ENCODE measurements at places on chromosomes 3 and 15.
A peak's percentile ranks its signal among the peaks of the same experiment; 100 is the strongest.

GRCh38 chr3:194443901-194444300, 42.9 kb downstream of the ATP13A3 start:
- no peak for DNase-seq

GRCh38 chr3:153881201-153881600, 240.0 kb upstream of the ARHGEF26 start:
- DNase-seq = no peak

DNA sequence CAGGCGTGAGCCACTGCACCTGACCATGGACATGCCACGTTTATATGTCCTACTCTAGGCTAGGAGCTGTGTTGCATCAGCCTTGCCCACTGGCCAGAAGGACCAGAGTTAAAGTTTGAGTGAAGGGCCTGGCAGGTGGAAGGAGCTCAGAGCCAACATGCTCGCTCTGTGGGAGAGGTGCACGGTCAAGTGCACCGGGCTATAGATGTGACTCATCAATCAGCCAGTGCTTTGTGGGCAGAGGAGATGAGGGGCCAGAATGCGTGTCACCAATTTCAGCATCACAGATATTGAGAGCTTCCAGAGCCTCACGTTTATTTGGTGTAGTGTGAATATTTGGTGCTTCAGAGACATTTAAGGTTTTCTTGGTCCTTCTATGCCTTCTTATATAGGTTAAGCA, 137.3 kb upstream of the KBTBD8 start:
- no peak for DNase-seq

GRCh38 chr15:77414789-77415442, 5.0 kb downstream of the PEAK1 start:
- DNase-seq = no peak

GRCh38 chr3:115825046-115825445, 201.7 kb downstream of the GAP43 start:
- no peak for DNase-seq

DNA sequence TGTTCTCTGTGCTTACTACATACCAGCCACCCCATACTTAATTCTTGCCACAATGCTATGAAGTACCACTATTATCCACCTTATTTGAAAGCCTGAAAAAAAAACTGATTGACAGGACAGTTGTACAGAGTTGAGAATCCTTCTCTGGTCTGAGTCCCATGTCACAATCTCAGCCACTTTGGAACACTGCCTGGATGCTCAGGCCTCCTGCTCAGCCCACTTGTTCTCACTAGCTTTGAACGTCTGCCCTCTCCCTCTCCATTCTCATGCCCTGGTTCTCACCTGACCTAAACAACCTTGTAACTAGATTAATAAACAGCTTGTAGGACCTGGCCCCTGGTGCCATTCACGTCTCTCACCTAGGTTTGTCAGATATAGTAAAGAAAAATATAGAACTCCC, 53.9 kb downstream of the TRIM69 start:
- no peak for DNase-seq

DNA sequence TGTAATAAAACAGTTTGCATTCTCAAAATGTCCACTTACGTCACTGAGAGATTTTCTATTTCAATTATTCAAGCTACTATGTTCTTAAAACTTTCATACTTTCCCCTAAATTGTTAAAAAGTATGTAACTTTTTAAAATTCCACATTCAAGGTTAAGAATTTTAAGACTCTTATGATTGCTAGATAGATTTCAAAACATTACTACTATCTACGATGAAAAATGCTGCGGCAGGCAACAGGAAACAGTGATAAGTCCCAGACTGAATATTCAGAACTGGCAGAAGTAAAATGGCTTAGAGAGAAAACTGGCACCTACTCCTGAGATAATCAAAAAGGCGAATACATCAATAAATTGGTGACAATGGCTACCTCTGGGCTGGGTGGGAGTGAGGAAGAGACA, 16.2 kb downstream of the ATP13A3 start:
- DNase-seq = no peak

- DNase-seq = no peak
Observed at GRCh38 chr3:119557192-119557876, 2.1 kb downstream of the CD80 start.

DNA sequence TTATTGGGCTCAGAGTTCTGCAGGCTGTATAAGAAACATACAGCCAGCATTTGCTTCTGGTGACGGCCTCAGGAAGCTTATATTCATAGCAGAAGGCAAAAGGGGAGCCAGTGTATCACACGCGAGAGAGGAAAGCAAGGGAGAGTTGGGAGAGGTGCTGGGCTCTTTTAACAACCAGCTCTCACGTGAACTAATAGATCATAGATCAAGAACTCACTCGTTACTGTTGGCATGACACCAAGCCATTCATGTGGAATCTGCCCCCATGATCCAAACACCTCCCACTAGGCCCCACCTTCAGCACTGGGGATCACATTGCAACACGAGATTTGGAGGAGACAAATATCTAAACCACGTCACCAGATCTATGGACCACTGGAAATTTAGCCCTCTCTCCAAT, 70.2 kb downstream of the TIPARP start:
- no peak for DNase-seq

DNA sequence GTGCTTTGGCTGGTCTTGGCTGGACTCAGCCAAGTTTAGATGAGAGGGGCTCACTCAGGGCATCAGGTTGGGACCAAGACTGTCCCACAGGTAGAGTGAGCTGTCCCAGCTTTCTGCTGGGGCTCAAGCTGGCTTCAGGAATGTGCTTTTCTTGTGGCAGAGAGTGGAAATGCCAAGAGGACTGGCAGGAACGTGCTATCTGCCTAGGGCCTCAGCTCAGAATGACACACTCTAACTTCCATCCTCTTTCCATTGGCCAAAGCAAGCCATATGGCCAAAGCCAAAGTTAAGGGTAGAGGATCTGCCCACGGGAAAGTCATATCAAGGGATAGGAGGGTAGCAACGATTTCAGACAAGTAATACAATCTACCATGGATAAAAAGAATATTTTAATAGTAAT, 178.8 kb downstream of the ABHD5 start:
- no peak for DNase-seq

DNA sequence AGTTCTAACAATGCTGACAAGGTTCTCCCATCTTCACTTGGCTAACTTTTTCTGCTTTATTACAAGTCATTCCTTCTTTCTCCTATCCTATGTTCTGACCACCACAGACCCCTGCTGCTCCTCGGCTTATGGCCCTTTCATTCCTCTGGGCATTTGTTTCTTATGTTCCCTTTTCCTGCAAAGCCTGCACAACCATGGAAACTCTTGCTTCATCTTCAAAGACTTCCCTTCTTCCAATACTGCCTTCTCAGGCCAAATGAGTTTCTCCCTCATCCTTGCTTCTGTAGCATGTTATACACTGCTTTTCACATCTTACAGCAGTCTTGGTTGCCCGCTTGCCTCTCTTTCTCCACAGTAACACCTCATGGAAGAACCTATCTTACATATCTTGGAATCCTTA, 17.9 kb upstream of the ATOSA start:
- DNase-seq = no peak

GRCh38 chr3:90016555-90016954, 909.1 kb downstream of the EPHA3 start:
- DNase-seq = no peak

GRCh38 chr3:126180477-126181397, at the start of gene ALDH1L1:
Gene ALDH1L1, minus strand, starts transcription at chr3:126180586. Its CDS starts 19,607 bp downstream, at chr3:126160979.
- peak; percentile 90 for DNase-seq

GRCh38 chr3:161674402-161674801, 177.8 kb downstream of the OTOL1 start:
- DNase-seq = no peak

- no peak for DNase-seq
Observed at GRCh38 chr3:173191611-173192010, 50.6 kb upstream of the SPATA16 start.

DNA sequence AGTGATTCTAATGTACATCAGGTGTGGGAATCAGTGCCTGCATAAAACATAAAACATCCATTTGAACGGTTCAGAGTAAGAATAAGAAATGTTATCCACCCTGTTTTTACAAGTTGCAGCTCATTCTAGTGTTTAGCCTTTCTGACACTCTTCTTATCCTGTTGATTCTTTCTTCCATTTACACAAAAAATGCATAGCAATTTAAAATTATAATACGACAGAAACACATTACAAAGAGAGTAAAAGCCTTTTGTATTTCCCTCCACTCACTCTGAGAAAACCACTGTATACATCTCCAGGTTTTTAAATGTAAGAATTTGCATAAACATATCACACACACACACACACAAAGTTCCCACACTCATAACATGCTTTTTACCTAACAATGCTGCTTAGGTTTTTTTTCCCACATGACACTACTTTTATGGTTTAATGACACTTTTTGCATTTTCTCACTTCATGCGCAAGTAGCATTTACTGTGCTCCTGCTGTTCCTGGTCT, 199.8 kb downstream of the CNTN6 start:
- DNase-seq = no peak

DNA sequence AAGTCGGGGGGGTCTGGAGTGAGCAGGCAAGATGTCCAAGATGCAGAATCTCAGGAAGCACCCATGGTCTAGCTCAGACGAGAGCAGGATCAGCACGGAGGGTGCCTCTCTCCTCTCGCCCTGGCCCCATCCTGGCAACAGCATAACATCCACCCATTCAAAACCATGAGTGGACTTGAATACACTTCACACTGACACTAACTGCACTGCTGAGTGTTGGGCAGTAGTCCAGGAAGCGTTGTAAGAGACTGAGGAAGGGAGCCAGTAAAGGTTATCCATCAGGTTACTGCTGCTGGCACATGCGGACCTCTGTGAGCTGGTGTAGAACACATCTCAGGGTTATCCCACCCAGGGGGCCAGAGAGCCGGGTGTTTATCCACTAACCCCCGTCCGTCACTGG, 131.0 kb upstream of the TOPAZ1 start:
- DNase-seq = no peak

DNA sequence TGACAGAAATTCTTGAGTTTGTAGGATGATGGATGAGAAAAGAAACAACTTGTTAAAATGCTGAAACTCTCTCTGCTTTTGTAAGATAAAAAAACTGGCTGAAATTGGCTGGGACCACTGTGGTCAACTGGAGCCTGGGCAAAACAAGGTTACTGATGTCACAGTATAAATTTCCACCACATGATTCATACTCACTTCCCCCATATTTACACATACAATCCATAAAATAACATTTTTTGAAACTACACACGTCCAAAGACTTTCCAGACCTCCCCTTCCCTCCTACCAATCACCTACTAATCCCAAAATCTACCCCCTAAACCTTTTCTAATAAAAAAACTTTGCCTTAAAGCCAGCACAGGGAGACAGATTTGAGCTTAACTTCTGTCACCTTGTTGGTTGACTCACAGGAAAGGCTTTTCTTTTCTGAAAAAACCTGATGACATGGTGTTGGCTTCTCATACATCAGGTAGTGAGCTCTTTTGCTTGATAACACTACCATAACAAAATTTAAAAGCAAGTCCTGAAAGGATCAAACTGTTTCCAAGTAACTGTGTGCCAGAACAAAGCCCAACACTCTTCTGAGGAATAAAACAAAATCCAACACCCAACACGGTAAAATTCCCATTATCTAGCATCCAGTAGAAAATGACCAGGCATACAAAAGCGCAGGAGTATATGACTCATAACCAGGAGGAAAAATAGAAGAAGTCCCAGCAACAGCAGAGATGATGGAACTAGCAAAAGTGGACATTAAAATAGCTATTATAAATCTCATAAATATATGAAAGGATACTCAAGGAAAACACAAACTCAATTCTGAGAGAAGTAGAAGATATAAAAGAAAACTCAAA, 87.3 kb upstream of the SNRK start:
- DNase-seq = no peak

DNA sequence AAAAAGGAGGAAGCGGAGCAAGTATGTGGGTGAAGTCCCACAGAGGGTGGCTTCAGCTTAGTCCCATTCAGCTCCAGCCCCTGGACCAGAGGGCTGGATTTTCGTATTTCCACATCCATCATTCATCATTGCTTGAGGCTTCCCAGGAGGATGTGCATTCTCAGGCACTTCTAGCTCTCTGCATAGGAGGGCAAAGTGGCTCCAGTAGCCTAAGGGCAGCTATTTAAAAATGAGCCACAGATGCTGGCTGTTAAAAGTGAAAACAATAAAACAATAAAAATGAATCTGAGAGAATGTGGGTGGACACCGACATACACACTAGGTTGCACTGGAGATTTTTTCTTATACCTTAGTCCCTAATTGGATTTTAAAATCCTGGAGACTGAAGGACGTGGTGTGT, 629.2 kb upstream of the ZNF385D start:
- no peak for DNase-seq

DNA sequence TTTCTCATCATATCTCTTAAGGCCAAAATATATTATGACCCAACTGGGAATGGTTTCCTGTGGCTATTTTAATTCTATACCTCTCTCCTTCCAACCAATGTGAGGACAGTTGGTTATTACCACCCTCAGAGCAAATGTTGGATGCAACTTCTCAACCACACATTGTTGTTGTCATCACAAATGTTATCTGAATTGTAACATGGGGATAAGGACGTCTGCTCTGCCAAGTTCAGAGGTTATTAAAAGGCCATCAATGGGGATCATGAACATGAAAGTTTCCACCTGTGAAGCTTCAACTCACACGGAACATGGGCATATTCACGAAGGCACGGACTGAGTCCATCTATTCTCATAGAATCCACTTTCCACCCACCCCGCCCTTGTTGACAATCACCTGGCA, 46.8 kb downstream of the MB21D2 start:
- DNase-seq = no peak

DNA sequence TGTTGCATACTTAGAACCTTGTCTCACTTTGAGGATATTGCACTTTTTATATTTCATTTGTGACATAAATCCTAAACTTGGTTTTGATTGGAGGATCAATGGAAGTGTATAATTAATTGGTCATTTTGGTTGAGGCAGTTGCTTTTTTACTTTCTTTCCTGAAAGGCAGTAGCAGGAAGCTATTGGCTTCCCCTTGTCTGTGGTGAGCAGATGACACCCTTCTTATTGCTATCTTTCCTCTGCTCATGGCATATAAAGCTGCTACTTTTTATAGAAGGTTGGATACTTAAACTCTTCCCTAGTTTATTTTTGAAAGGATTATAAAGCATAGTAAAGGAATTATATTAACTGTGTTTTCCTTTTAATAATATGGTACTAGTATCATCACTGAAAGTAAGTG, 28.6 kb downstream of the FAM98B start:
- DNase-seq = no peak

GRCh38 chr3:77917225-77917624, 877.3 kb downstream of the ROBO2 start:
- no peak for DNase-seq

GRCh38 chr3:49022688-49023171, 809 bp downstream of the NDUFAF3 start:
- DNase-seq = no peak

DNA sequence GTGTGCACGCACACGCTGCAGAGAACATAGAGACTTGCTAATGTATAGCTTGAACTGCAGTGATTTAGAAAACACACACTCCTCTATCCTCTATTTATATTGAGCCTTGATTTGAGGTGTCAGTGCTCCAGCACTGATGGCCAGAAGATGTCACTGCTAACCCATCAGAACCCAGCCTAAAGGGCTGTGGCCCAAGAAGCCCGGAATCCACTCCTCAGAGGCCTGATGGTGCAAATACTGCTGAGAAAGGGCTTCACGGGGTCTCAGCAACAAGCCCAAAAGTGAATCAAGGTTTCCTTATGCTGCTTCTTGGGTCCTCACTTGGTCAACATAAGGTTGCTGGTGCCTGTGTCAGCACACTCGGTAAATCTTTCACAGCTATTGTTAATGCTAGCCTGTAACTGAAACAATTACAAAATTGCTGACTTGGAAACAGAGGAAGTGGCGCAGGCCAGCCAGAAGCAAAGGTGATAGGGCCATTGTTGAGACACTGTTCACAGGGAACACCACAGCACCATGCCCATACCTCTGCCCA, 60.3 kb downstream of the HEG1 start:
- no peak for DNase-seq

- DNase-seq = no peak
Observed at GRCh38 chr3:191688756-191689433, 227.9 kb downstream of the PYDC2 start.

All from mesenteric fat pad (tissue), 1 donor.